ENCODE measurements at places on chromosomes 4 and X. TPM values are rescaled to one million over a fixed set of nuclear protein-coding genes. Genes with fewer than 3 reads are reported as not detected.

The SLIT2 gene
- total RNA-seq, result 12.1 TPM

DNA sequence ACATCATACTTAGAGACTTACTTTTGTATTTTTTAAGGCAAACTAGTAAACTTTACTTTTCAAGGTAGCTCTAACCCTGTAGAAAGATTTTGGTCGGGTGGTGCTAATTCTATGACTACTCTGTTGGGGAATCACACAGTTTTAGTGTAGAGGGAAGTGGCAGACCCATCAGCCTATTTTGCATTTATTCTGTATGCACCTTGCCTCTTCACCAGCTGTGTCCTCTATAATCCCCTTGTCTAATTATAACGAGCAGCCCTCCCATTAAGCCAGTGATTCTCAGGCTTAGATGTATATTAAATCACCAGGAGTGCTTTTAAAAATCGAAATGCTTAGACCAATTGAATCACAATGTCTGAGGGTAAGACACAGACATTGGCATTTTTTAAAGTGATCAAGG lies 78.1 kb downstream of the GALNT7 start:
- no peak for DNase-seq

DNA sequence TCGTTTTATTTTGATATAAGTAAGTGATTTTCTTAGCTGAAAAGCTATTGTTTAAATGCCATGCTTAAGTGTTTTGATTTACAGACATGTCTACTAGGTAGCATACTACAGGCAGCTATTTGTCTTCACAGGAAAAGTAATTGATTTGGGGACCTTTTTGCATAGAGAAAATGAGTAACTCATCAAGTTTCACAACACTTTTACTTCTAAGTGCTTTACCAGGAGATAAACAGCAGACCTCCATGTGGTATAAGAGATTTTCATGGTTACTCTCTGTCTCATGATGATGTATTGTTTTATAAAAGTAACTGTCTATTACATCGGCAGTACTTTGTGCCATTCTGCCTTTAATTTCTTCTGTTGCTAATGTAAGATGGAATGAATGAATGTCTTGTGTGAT lies 28.7 kb downstream of the RBPJ start:
- no peak for DNase-seq

DNA sequence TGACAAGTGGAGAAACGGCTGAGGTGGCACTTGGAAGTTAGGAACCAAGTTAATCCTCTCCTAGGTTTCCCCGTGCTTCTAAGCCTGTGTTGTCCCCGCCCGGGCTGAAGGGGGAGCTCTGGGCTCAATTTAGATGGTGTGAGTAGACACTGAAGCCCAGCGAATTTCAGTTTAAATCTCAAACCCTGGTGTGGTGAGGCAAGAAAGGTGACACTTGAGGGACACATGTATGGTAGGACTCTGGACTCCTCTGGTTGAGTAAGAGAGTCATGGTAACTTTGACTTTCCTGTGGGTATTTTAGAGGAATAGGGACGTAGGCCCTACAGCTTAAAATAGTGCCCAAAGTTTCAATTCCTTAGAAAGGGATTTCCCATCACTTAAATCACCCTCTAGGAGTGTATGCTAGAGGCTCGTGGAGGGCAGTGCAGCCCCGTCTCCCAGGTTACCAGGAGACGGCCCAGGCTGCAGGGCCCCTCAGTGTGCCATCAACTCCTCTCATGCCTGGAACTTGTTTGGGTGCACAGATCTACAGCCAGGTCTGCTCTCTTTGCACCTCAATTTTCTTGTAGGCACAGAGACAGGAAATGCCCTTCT lies 24.0 kb downstream of the HAND2 start:
- peak; percentile 81 for DNase-seq

- DNase-seq, result peak; percentile 75
Observed at GRCh38 chrX:8731559-8732395, at the start of gene ANOS1. Gene ANOS1, minus strand, starts transcription at chrX:8732137. Its CDS starts 101 bp downstream, at chrX:8732036.

The PLK4 gene
- total RNA-seq, result 1.1 TPM

The CXorf65 gene
- not detected for total RNA-seq

The SSX3 gene
- total RNA-seq, result not detected

GRCh38 chr4:153728660-153729059 lies 31.2 kb downstream of the RNF175 start:
- DNase-seq, result no peak

The ADGRG4 gene
- not detected for total RNA-seq

The RADX gene
- 0.87 TPM for total RNA-seq

DNA sequence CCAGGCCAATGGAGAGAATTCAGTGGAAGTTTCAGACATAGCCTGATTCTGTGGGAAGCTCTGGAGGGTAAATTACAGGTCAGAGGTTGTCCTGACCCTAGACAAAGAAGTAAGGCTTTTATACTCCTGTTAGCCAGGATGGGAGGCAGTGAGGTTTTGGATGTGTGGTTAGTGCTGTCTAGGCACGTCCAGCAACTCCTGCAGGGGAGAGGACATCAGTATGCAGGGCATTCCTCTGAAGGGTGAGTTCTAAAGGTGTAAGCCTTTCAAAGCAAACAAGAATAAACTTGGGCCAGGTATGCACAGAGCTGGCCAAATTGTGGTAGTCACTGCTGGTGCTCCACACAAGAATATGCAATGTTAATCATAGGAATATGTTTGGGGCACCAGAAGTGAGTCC lies 562.5 kb downstream of the CCSER1 start:
- DNase-seq, result no peak

The GAGE12J gene
- not detected for total RNA-seq

GRCh38 chrX:123906557-123907316 lies 46.9 kb downstream of the XIAP start:
- no peak for DNase-seq

DNA sequence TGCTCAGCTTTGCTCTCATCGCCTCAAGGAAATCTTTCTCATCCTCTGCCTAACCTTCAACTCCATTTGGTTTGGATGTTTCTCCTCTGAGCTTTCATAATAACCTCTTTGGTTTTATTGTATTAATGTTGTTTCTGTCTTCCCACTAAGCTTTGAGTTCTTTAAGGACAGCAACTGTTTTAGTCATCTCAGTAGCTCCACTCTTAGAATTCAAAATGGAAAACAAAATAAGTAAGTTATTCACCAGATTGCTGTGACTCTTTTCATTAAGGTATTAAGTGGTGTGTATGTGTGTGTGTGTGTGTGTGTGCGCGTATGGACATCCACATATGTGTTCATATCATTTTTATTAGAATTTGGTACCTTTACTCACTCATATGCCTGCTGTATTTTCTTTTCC lies 279.2 kb upstream of the BOD1L1 start:
- DNase-seq, result no peak

The TTC29 gene
- total RNA-seq, result not detected

- DNase-seq, result no peak
Observed at GRCh38 chr4:181529537-181529936, 713.7 kb upstream of the TENM3 start.

DNA sequence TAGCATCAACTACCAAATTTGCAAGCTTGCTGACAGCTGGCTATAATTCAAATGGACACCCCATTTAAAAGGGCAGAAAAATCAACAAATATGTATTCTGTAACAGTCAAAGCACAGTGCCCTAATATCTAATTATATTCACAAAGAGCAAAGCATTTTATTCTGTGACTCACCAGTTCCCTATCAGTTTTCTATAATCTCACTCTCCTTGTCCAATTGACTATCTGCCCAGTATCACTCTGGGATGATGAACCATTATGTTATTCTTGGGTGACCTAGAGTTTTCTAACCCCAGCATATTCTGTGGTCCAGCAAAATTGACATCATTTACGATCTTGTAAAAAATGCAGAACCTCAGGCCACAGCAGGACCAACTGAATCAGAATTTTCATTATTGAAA lies 82.0 kb upstream of the FREM3 start:
- DNase-seq, result no peak

GRCh38 chr4:31193521-31193920 lies 473.4 kb downstream of the PCDH7 start:
- no peak for DNase-seq

DNA sequence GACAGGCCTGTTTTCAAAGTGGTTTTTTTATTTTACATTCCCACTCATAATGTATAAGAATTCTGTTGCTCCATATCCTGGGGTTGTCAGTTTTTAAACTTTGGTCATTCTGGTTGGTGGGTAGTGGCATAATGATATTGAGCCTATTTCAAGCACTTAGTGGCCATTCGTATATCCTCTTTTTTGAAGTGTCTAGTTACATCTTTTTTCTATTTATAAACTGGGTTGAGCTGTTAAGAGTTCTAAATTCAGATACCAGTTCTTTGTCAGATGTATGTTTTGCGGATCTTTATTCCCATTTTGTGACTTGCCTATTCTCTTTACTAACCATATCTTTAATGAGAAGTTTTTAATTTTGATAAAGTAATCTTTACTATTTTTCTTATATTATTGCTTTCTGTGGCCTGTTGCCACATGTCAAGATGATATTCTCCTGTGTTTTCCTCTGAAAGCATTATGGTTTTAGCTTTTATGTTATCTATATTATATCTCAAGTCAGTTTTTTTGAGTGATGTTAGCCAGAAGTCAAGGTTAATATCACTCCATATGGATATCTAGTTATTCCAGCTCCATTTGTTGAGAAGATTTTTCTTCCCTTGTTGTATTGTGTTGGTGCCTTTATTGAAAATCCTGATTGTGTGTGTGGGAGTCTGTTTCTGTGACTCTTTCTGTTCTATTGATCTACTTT lies 110.9 kb downstream of the FHIP1A start:
- no peak for DNase-seq

DNA sequence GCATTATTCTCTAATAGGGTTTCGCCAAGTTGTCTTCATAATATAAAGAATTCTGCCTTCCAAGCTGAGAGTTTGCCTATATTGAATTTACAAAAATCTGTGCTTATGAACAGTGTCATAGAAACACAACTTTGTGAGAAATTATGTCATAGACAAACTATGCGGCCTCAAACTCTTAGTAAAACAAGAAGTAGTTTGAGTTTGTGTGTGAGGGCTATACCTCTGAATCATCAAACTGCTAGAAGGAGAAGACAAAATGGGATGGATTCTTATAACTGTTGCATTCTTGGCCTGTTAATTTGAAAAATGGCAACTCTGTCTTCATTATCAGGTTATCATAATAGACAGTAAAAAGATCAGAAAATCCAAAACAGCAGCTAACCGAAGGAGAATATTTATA lies 46.1 kb upstream of the NAP1L5 start:
- DNase-seq, result no peak

- no peak for DNase-seq
Observed at GRCh38 chrX:25166546-25166945, 150.8 kb upstream of the ARX start.

DNA sequence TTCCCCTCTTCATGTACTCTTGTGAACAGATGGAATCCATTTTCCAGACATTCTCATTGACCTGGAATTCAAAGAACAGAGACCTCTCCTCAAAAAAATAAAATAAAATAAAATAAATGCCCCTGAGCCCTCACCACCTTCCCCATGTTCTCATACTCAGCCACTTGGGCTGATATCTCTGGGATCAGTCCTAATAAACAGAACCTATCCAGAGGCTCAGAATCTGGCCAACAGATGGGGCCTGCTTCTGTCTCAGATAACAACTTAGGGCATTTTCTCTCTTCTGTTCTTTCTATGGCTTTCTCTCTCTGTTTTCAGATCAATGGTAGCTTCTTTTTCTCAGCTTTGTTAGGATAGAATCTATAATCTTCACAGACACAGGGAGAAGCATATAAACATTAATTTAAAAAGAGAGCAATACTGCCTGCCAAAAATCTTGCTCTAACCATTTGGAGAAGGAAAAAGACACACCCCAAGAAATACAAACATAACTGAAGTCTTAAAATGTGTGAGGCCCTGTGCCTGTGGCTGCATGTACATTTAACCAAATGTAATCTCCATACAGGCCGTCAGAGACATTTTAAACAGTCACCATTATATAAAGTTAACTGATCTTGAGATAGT lies 907.1 kb downstream of the FAT4 start:
- no peak for DNase-seq

DNA sequence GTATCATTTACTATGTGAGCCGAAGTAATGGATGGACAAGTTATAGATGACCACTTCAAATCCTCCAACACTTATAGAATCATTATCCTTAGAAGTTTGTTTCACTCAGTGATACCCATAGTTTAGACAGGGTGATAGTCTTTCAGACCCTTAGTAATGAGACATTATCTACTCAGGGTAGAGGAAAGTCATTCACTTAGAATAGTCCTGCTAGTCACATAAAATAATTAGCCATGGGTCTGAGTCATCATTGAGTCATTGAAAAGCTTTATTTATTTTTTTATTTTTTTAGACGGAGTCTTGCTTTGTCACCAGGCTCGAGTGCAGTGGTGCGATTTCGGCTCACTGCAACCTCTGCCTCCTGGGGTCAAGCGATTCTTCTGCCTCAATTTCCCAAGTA lies 321.7 kb upstream of the FSTL5 start:
- no peak for DNase-seq

DNA sequence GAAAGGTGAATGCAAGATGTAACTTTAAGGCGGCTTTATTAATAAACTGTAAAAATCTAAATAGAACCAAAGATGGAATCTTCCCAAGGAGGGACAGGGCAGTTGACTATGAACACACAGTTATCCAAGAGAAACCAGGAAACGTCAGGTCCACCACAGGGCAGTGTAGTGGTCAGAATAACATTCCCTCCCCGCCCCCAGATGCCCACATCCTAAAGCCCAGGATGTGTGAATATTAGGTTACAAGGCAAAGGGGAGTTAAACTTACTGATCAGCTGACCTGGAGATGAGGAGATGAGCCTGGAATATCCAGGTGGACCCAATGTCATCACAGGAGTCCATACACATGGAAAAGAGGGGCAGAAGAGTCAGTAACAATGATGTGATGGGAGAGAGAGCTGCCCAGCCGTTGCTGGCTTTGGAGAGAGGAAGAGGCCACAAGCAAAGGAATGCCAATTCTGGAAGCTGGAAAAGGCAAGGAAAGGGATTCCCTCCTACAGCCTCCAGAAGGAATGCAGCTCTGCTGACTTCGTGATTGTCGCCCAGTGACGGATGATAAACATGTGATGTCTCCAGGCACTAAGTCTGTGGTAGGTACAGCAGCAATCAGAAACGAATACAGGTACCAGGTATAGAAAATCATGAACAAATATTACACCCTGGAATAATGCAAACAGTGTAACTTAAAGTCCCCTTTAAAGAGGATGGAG lies 5.2 kb downstream of the SH3KBP1 start:
- DNase-seq, result no peak

- no peak for DNase-seq
Observed at GRCh38 chr4:166290426-166290825, 417.4 kb downstream of the TLL1 start.

GRCh38 chrX:13463608-13464007 lies 105.8 kb upstream of the EGFL6 start:
- DNase-seq, result no peak

The MTTP gene
- total RNA-seq, result 3.9 TPM

DNA sequence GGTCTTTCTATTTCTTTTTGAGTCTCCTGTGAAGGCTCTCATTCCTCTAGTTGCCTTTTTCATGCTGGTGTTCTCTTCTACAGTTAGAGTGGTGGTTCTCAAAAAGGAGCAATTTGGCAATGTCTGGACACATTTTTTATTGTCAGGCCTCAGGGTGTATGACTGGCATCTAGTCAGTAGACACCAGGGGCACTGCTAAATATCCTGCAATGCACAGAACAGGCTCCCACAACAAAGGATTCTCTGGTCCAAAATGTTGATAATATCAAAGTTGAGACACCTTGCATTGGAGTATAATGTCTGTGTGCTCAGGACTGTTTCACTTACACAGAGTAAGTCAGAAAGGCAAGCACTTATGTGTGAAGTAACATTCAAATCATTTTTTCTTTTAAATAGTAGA lies 1360.7 kb downstream of the ADGRL3 start:
- DNase-seq, result no peak

The PDZD4 gene
- 2.8 TPM for total RNA-seq
